ENCODE measurements at places on chromosomes 7 and 10. TPM values are rescaled to one million over a fixed set of nuclear protein-coding genes. Genes with fewer than 3 reads are reported as not detected.

- no peak for DNase-seq
These were observed 164.4 kb upstream of the FEZF1 start for GRCh38 chr7:122468945-122469344.

DNA sequence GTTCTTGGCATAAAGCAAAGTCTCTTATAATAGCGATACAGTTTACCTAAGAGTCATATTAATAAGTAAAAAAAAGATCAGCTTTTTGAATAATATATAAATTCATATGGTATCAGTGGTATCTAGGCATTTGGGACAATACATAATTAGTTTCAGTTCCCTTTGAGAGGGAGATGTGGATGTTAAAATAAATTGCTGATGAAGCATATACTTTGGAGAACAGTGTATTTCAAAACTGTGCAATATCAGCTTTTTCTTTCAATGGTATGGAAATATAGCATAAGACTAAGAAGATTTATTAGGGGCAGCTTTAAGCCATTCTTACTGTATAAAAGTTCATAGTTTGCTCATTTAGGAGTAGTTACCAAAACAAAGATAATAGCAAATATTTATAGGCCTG lies 35.5 kb downstream of the MDFIC start:
- no peak for DNase-seq

Gene DLX6
- not detected for total RNA-seq

Gene CELF2
- total RNA-seq, result 37.6 TPM

Gene SLC13A1
- total RNA-seq, result not detected

DNA sequence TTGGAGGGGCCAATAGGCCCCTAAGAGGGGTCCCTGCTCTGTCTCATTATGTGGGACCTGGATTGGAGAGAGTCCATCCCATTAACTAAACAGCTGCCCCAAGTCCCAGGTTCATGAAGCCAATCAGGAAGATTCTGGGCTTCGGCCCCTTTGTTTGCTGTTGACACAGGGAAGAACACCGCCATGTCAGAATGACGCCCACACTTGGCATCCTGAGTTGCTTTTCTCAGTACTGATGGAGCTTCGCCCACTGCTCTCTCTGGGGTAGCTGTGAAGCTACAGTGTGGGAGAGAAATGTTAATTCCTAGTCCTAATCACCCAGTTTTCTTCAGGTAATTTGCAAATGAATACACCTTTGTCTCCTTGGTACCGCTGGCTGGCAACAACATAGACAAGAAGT lies 264.7 kb downstream of the GLRX3 start:
- no peak for DNase-seq

Gene SLC29A4
- total RNA-seq, result 3.8 TPM

Gene IKZF1
- total RNA-seq, result not detected

Gene CCAR1
- 66.8 TPM for total RNA-seq

Gene JAKMIP3
- 0.05 TPM for total RNA-seq

Gene HKDC1
- total RNA-seq, result 0.58 TPM

Gene PNLIPRP1
- total RNA-seq, result not detected

DNA sequence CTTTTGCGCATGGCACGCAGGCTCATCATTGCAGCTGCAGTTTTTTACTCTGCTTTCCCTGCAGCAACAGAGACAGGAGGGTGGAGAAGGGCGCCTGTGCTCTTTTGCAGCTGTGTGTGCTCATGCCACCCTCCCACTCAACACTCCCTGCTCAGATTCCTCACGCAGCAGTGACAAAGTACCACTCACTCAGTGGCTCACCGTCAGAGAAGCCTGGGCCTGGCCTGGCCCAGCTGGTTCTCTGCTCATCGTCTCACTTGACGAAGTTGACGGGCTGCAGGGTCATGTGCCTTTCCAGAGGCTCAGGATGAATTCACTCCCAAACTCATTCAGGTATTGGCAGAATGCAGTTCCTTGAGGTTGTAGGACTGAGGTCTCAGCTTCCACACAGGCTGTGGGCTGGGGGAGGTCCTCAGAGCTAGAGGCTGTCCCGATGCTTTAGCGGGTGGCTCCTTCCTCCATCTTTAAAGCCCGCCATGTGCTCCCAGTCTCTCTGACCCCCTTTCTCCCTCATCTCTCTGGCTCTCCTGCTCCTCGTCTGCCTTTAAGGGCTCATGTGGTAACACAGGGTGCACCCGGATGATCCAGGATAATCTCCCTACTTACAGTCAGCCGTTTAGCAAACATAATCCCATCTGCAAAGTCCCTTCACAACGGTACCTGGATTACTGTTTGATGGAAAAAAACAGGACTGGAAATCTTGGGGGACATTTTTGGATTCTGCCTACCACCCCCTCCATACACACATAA lies 25.8 kb downstream of the PTPRE start:
- DNase-seq, result no peak

DNA sequence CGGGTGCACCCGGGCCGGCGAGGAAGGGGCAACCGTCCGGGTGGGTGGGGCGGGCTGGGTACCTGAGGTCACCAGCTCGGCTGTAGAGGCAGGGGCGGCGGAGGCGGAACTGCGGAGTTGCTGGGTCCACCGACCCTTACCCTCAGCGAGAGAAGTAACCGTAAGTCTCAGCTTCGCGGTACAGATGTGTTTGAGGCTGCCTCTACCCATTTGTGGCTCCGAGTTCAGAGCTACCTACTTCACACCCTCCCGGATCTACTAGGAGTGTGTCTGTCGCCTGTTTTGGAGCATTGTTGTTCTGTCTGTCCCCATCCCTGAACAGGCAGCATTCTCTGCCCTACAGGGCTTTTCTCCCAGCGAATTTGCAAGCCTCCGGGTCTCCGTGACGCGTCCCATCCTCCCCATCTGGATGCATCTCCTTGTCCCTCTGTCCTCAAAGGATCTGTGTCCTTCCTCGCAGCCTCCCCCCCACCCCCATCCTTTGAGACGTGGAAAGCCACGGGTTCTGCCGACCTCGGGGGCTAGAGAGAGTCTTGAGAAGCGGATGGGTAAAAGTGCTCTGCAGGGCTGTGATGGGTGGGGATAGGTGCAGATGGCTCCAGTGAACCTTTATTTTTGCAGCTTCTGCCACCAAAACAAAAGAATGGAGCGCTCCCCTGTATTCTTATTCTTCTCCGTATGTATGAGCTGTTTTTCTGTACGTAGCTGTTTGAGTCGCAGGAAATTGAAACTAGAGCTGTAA lies 757 bp downstream of the ANKIB1 start:
- no peak for DNase-seq

Gene ACHE
- 2.0 TPM for total RNA-seq

- DNase-seq, result no peak
These were observed 620 bp downstream of the ZRANB1 start for GRCh38 chr10:124942317-124943169.

GRCh38 chr7:103748680-103749079 lies 240.8 kb downstream of the RELN start:
- no peak for DNase-seq

Gene NCF1
- total RNA-seq, result not detected

- DNase-seq, result no peak
These were observed 26.4 kb downstream of the TMEM120A start for GRCh38 chr7:75968012-75968411.

DNA sequence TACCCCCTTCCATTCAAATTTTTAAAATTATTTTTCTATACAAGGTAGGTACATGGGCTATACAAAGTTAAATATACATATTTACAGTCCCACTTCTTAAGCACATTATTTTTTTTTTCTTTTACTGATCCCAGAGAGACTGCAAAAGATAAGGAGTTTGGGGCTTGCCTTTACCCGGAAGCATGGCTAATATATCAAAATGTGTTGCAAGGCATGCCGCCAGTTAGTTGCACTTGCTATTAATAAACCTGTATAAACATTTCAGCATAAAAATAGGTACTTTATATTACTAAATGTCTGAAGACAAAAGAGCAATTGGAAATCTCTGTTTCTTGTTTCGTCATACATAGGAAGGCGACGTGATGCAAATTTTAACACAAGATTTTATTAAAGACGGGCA lies 21.5 kb upstream of the PDLIM1 start:
- no peak for DNase-seq

DNA sequence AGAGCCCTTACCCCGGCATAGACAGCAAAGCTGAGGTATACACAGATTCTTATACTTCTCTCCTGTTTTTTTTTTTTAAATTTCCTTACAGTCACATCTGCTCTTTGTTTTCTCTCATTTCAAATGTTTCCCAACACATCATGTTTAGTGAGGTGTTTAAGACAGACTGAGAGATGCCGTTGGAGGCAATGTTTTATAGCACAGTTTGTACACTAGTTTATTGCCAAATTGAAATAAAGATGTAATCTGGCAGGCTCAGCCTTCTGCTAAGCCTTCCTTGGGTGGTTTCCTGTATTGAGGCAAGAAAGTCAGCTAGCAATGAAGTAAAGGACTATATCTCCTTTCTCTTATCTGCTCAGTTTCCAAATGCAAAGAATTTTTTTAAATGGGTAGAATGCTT lies 393.4 kb downstream of the SORCS1 start:
- DNase-seq, result no peak

DNA sequence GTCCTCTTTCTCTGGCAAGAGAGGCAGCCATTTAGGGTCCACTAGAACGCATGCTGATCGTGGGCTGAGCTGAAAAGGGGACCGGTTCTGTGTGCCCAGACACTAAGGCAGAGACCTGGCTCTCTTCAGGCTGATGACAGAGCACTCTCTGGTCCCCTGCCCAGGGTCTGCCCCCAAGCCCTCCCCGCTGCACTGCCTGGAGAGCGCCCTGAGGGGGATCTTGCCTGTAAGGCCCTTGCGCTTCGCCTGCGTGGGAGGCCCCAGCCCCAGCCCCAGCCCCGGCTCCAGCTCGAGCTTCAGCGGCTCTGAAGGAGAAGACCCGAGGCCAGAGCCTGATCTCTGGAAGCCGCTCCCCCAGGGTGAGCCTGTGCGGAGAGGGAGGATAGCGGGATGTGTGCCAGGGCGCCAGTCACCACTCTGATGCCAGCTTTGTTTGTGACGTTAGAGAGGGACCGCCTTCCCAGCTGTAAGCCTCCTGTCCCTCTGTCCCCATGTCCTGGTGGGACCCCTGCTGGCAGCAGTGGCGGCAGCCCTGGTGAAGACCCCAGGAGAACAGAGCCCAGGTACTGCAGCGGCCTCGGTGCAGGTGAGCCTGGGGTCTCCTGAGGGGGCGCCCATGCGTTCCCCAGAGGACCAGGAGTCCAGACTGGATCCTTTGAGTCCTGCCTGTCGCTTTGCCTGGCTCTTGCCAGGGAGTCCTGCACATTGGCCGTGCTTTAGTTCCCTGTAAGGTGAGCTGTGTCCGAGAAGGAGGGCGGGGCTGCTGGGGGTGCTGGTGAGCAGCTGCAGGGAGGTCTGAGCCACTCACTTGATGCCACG lies 43.2 kb downstream of the ZNF467 start:
- no peak for DNase-seq

DNA sequence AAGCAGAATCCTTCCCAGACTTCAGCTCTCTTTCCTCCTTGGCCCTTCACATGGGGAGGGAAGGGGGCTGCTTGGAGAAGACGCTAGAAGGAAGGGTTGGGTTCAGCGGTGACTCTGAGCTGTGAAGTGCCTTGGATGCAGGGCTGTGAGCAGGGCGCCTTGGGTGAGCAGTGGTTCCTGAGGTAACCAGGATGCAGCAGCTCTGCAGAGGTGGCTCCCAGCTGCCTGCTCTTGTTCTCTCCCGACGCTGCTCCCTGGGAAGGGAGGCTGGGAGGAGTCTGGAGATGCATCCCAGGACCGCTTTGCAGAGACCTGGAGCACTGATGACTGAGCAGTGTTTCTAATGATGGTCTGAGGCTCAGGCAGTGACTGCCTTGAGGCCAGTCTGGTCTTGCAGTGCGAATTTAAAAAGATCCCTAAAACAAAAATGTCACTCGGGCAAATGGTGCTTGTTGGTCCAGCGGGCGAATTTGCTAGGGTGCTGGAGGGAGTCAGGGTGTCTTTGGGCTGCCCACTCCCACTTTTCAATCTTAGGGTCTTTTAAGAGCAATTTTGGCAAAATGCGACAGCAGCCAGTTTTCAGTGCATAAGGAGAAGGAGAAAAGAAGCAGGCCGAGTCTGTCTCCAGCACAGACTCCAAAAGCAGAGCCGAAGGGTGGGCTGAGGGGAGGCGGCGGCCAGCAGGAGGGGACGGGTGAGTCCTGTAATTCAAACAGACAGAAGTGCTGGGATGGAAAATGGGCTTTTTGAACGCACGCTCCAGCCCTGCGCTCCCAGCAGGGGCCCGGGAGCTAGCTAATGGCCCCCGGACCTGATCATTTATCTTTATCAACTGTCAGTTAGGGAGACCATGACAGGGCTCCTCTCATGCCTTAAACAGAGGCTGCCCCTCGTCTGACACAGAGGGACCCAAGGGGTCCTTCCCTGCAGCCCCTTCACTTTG lies 191.2 kb upstream of the SHH start:
- no peak for DNase-seq

DNA sequence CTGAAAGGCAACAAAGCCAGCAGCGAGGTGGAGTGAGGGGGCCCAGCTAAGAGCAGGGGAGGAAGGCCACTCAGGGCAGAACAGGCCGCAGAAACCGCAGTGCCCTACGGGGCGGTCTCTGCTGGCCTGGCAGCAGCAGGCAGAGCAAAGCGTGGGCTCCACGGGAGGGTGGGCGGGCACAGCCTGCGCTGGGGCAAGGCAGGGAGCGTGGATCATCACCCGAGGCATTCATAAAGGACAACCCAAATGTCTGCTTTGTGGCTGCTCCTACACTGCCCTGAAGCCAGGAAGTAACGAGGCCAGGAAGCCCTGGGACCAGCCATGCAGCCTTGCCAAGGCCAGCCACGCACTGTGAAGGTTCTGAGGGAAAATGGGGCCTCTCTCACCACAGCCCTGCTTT lies 127.5 kb downstream of the MAD1L1 start:
- no peak for DNase-seq

DNA sequence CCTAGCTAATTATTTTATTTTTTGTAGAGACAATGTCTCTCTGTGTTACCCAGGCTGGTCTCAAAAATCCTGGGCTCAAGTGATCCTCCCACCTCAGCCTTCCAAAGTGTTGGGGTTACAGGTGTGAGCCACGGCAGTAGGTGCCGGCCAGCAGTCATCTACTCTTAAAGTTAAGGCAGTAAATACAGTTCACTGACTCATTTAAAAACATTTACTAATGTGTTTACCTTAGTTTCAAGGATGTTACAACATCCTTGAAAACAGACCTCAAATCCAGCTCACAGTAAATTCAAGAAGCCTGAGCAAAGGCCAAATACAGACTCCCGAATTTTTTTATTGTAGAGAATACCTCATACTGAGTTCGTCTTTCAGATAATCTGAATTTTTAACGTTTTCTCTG lies 29.6 kb upstream of the ABCB4 start:
- no peak for DNase-seq

DNA sequence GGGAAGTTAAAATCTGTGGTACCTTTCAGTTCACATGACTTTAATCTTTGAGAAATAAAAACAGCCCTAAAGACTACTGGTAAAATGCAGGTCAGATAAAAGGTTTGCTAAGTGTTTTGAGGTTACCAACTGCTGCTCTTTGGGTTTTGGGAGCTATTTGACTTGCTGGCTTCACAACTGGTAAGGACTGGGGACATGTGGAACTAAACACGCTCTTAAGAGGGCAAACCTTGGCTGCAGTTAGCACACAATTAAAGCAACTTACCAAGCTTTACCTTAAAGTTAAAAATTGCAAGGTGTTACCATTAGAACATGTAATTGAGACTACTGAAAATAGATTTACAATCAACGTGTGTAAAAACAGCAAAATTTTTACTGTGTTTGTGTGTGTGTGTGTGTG lies 220.2 kb downstream of the PHF14 start:
- no peak for DNase-seq

Gene LRRN3
- total RNA-seq, result 0.76 TPM

Gene FGFBP3
- total RNA-seq, result 0.93 TPM

Gene AGAP4
- 7.7 TPM for total RNA-seq

Measured in glomerular endothelial cell (primary cell).